ENCODE measurements at places on chromosomes 12 and 14.
A peak's percentile ranks its signal among the peaks of the same experiment; 100 is the strongest.

- peak; percentile 25 for DNase-seq
Measured at GRCh38 chr12:114477989-114478395, 72.0 kb upstream of the TBX5 start.

GRCh38 chr12:15323480-15323879 is 1.2 kb downstream of the PTPRO start:
- no peak for DNase-seq

DNA sequence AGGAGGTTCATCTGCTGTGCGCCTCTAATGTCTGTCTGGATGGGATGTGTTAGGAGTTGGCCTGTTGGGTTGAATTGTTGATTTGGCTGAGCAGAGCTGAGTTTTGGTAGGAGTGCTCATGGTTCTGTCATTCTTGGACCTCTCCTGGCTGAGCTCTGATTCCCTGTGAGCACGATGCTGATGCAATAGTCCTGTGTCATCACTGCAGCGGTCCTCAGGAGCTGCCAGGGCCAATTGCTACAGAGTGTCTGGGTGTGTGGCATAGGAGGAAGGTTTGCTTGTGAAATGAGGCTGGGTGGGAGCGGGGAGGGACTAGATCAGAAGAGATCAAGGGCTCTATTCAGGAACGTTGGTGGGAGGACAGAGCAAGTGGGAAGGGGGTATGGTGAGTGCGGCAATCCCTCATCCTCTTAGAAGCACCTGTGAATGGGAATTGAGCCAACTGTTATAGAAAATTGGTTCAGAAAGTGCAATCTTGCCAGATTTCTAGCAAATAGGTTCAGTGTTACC is 21.2 kb downstream of the PEX5 start:
- DNase-seq = peak; percentile 4

GRCh38 chr12:95623554-95624170 is 72.4 kb upstream of the USP44 start:
- no peak for DNase-seq

DNA sequence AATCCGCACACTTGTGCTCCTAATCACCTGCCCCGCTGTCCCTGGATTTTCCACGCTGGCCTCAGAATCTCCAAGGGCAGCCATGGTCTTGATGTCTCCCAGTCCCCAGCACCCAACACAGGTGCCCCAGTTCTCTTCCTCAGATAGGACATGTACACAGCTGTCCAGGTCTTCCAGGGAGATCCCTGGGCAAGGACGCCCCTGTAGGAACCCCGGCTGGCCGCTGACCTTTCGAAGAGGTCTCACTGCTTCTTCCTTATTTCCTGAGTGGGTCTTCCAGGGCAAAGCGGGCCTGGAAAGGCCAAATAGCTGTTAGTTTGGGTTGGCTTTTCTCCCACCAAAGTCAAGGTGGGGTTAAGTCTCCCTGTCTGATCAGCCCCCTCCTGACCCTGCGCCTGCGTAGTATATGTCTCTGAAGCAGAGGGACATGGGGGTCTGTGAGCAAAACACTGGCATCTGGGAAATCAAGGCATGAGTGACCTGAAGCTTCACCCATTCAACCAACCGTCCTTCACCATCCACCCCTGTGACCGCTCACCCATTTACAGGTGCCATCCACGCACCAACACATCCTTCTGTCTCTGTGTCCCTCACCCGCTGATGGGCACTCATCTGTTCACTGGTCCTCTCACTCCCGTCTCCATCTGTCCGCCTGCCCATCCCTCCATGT is 4.6 kb downstream of the BEGAIN start:
- DNase-seq = no peak

- DNase-seq = peak; percentile 70
Measured at GRCh38 chr14:85531587-85532373, 1.8 kb downstream of the FLRT2 start.

GRCh38 chr12:57760347-57760982 is 5.6 kb downstream of the MARCHF9 start:
- no peak for DNase-seq

DNA sequence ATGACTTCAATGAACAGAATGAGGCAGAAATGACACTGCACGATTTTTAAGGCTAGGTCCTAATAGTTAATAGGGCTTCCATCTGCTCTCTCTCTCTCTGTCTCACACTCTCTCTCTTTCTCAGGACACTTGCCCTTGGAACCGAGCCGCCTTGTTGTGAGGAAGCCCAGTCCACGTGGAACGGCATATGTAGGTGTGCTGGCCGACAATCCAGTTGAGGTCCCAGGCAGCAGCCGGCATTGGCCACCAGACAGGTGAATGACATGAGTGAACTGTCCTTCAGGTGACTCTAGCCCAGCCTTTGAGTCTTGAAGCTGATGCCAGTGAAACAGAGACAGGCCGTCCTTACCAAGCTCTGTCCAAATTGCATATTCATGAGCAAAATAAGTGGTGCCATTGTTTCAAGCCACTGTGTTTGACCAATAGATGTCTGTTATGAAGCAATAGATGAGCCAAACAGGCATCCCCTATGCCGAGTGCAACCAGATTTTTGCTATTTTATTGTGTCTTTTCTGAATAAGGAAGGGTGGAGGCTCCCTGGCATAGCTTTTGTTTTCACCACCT is 217.5 kb upstream of the LHX5 start:
- DNase-seq = no peak

DNA sequence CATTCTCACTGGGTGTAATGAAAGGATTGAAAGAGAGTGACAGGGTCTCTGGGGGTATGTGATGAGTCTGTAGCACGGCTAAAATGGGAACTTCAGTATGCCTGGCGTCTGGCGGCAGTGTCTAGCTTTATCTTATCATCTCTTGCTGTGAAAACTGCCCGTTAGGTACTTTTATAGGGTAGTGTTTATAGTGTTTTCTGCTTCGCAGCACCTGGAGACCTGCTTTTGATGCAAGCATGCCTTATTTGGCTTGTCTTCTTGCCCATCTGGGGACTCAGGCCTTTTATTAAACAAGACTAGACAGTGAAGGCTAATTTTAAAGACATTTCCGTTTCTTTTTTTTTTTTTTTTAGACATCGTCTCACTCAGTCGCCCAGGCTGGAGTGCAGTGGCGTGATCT is 36.3 kb upstream of the ALDH2 start:
- no peak for DNase-seq

GRCh38 chr12:103807561-103808238 is 33.3 kb downstream of the NT5DC3 start:
- no peak for DNase-seq

- no peak for DNase-seq
Measured at GRCh38 chr12:115370207-115370606, 686.2 kb upstream of the TBX3 start.

GRCh38 chr12:93156086-93156716 is 221.5 kb upstream of the NUDT4 start:
- no peak for DNase-seq

DNA sequence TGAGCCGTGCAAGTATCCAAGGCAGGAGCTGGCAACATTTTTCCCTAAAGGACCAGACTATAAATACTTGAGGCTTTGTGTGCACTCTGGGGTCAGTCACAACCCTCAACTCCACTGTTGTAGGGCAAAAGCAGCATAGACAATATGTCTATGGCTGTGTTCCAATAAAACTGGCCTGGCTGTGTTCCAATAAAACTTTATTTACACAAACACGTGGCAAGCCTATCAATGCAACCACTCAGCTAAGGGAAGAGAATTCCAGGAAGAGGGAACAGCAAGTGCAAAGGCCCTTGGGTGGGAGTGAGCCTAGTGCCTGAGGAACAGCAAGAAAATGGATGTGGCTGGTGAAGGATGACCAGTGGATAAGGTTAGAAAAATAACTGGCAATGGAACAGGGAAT is 11.3 kb upstream of the FAM181A start:
- no peak for DNase-seq

- no peak for DNase-seq
Measured at GRCh38 chr12:116187151-116187511, 90.4 kb downstream of the MED13L start.

- DNase-seq = peak; percentile 59
Measured at GRCh38 chr12:111434680-111435338, 29.1 kb downstream of the SH2B3 start.

DNA sequence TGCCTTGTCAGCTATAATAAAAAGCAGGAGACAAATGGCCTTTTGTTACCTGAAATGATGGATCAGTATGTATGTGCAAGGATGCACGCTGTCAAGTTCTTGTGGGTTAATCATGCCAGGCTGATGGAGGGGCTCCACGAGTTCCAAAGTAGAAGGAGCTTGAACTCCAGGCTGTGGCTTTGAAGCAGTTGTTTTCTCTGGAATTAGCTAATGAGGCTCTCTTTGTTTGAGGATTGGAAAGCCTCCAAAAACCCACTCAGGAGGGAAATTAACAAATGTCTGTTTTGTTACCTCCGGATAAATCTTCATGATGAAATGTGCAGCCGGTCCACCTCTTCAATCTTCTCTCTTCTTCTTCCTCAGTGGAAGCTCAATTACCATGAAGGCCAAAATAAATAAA is 605.5 kb downstream of the DIO2 start:
- DNase-seq = no peak

GRCh38 chr12:80044694-80045046 is 54.7 kb upstream of the OTOGL start:
- DNase-seq = no peak

DNA sequence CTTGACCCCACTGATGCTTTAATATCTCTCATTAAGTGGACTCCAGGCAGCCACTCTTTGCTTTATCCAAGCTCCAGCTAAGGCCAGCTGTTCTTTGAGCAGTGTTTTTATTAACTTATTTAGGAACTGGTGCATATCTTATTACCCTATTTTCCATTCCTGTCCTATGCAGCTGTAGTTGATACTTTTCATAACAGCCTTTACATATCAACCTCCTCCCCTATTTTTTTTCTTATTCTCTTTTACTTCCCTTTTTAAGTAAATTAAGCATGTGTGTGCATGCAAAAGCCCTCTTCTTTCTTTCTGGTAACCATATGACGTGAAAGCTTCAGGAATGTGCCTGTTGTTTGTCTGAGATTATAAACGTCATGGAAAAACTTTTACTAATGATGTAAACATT is 121.2 kb downstream of the PTPRQ start:
- peak; percentile 13 for DNase-seq

DNA sequence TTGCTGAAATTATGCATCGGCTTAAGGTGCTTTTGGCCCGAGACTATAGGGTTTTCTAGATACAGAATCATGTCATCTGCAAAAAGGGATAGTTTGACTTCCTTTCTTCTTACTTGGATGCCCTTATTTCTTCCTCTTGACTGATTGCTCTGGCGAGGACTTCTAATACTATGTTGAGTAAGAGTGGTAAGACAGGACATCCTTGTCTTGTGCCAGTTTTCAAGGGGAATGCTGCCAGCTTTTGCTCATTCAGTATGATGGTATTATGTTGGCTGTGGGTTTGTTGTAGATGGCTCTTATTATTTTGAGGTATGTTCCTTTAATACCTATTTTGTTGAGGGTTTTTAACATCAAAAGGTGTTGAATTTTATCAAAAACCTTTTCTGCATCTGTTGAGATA is 8.3 kb downstream of the BMAL2 start:
- no peak for DNase-seq

- no peak for DNase-seq
Measured at GRCh38 chr14:51539571-51540037, 112.1 kb upstream of the FRMD6 start.

GRCh38 chr12:117096501-117097042 is 2.6 kb downstream of the TESC start:
- no peak for DNase-seq

DNA sequence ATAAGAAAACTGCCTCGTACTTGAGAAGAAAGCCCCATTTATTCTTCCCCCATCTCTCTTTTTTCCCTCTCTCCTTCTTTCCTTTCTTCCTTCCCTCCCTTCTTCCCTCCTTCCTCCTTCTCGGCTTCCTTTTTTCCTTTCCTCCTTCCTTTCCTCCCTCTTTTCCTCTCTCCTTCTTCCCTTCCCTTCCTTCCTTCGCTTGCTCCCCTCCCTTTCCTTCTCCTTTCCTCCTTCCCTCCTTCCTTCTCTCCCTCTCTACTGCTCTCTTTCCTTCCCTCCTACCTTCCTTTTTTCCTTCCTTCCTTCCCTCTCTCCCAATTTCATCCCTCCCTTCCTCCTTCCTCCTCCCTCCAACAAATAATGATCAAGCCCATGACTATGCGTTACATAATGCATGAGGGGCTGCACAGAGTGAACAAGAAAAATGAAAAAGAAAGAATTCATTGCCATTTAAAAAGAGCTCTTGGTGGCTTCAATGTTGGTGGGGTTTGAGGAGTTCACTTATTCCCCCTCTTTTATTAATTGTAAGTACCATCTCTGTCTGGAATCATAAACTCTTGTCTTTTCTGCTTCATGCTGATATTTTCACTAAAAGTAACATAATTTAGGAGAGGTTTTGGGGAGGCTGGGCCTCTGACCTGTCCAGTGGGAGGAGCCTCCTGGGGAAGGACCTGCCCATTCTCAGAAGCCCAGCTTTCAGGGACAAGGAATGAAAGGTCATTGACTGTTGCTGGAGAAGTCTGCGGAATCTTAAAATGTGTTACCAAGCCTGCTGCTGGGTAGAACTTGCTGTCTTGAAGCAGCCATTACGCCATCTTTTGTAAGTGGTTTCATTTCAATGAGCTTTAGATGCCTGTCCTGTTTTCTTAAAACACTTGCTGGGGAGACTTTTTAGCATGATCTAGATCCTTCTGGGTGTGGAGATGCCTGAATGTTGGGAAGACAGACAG is 144.3 kb downstream of the CHST11 start:
- DNase-seq = no peak

DNA sequence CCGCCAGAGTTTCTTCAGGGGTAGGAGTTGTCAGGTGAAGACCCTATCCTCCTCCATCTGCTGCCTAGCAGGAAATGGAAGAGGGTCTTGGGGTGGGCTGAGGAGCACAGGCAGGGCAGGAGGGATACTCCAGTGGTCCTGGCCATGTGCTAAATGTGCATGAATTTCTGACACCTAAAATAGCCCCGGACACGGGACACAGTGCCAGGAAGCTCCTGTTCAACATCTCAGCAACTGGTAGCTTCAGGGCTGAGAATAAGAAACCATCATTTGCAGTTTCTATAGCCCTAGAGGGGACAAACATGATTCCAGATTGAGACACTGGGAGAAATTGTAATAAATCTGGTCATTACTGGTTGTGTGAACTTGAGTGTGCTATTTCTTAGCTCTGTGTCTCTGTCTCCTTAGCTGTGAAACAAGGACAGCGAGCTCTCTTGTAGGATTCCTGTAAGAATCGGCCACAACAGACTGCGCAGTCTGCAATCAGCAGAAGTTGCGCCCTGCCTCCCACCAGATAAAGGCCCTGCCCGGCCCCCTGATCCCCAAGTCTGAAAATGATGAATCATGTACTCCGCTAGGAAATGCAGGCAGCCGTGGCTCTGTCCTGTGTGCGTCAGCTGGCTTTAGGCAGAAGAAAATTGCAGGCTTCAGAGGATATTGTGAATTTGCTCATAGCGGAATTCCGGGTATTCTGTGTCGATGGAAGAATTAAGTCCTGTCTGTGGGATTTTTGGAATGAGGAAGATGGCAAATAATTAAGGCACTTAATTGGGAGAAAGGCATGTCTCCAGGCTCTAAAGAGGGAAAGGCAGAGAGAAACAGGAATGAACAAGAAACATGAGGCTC is 35.2 kb upstream of the MEG3 start:
- no peak for DNase-seq

GRCh38 chr12:4107436-4107878 is 166.1 kb upstream of the CCND2 start:
- DNase-seq = peak; percentile 76
